ENCODE measurements at places on chromosomes 11 and 22.

GRCh38 chr22:46269564-46269963, 1.8 kb downstream of the TTC38 start:
- DNase-seq: no peak

- no peak for DNase-seq
These were observed 18.8 kb downstream of the APOL2 start for GRCh38 chr22:36220451-36220921.

- peak; percentile 20 for DNase-seq
These were observed 55.3 kb upstream of the FBXO3 start for GRCh38 chr11:33829430-33830141.

DNA sequence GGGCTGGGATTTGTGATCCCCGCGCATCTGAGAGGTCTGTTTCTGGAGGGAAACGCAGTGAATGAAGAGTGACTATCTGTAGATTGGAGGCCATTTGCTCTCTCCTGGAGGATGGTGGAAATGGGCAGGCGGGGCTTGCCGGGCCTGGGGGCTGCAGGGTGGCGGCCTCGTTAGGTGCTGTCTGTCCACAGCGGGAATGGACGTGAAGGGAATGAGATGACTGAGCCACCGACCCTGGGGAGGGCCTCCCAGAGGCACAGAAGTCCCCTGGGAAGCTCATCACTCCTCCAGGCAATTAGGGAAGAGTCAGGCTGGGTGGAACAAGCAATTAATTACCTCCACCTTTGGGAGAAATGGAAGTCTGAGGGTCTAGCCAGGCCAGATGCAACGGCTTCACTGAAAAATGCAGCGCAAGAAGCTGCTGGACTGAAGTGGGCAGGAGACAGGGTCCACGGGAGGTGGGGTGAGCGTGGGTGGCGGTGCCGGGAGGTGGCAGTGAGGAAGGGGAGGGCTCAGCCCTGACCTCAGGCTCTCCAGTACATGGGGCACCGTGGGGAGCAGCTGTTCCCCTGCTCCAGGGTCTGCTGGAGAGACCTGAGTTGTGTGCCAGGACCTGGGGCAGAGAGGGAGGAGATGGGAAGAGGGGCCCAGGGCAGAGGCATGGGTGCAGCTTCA, 524.5 kb downstream of the BRD1 start:
- DNase-seq: no peak

DNA sequence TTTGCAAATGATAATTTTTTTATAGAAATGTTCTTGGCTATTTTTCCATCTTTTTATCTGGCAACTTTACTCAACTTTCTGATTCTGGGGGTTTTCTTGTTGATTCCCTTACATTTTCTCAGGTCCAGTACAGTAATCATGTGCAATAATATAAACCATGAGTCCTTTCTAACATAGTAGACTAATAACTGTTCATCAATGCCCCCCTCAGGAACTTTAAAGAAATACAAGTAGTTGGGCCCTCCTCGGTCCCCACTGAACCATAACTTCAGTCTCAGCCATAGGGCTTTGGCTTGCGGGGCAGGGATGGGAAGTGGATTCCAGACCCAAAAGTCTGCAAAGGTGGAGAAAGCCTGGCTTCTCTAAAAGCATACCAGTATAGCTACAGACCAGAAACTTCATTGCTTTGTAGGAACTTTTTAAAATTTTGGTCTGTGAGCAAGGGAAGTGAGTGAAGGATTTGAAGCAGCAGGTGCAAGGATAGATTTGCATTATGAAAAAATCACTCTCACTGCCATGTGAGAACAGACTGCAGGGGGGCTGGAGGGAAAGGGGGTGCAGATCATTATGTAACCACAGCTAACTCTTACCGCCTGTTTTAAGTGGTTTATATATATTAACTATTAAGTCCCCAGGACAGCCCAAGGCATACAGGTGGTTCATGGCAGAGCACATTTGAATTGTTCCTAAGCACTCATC, 10.4 kb upstream of the TUB start:
- DNase-seq: no peak

- no peak for DNase-seq
These were observed 38.9 kb downstream of the MUC2 start for GRCh38 chr11:1113405-1114201.

DNA sequence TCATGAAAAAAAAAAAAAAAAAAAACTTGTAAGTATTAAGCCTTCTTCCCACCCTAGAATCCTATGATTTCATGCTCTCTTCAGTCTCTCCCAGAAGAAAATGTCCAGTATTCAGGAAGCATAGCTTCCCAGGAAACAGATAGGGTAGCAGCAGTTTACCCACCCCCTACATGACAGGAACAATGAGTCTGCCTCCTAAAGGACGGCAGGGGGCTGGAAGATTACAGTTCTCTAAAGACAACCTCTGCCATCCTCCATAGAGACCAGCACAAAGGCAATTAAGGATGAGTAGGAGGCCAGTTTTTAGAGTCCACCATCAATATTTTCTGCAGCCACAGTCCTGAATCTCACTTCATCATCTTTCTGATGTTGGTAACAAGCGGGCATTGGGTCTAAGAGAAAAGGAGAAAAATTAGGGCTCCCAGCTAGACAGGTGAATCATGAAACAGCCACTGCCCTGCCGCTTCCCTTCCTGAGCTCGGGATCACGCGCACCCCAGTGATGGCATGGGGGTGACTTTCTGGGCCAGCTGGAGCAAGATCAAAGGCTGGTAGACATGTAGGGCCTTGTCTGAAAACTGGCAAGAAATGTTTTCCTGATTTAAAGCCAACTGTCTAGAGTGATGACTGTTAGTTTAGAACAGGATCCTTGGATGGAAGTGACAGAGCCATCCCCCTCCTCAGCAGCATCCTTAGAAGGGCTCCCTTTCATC, 322.8 kb downstream of the LARGE1 start:
- no peak for DNase-seq

- no peak for DNase-seq
These were observed 410.6 kb downstream of the METTL15 start for GRCh38 chr11:28518825-28519224.

GRCh38 chr11:13249992-13250391, 27.6 kb upstream of the BMAL1 start:
- no peak for DNase-seq

DNA sequence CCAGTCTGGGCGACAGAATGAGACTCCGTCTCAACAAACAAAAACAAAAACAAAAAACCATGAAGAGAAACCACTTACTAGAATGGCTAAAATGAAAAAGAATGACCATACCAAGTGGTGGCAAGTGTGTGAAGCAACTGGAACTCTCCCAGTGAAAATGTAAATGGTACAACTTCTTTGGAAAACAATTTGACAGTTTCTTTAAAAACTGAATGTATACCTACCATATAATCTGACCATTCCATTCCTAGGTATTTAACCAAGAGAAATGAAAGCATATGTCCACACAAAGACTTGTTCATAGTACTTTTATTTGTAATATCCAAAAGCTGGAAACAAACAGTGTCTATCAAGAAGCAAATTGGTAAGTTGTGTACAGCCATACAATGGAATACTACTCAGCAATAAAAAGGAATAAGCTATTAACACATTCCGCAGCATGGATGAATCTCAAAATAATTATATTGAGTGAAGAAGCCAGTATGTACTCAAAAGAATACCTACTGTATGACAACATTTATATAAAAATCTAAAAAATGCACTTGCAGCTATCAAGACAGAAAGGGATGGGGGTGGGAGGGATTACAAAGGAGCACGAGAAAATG, 27.7 kb downstream of the DGCR2 start:
- DNase-seq: no peak

GRCh38 chr11:65427691-65428577, 5.3 kb downstream of the NEAT1 start:
- DNase-seq: no peak

Measured in effector CD8-positive, alpha-beta T cell (primary cell).